Hematopoietic multipotent progenitor cell treated with erythropoietin and hydrocortisone succinate and interleukin-3 and kit ligand, for 6 days (in vitro differentiated cells): ENCODE measurements at places on chromosomes 6 and 20.

DNA sequence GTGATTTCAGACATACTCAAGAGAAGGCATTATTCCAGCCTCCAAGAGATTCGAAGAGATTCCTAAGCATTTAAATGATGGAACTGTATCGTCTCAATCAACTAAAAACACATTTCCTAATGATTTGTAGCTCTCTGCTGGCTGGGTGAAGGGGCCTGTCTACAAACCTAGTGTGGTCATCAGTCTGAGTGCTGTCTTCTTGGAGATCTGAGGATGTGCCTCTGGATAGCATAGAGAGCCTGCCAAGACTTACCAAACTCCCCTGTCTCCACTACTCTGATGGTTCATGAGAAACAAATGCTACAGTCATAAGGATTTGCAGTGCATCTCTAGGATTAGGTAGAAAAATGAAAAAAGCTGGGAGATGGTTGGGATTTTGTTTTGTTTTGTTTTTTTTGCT is 176.9 kb upstream of the CITED2 start:
- no peak for DNase-seq

GRCh38 chr6:124699038-124699437 is 263.2 kb upstream of the RNF217 start:
- DNase-seq, result peak; percentile 1

DNA sequence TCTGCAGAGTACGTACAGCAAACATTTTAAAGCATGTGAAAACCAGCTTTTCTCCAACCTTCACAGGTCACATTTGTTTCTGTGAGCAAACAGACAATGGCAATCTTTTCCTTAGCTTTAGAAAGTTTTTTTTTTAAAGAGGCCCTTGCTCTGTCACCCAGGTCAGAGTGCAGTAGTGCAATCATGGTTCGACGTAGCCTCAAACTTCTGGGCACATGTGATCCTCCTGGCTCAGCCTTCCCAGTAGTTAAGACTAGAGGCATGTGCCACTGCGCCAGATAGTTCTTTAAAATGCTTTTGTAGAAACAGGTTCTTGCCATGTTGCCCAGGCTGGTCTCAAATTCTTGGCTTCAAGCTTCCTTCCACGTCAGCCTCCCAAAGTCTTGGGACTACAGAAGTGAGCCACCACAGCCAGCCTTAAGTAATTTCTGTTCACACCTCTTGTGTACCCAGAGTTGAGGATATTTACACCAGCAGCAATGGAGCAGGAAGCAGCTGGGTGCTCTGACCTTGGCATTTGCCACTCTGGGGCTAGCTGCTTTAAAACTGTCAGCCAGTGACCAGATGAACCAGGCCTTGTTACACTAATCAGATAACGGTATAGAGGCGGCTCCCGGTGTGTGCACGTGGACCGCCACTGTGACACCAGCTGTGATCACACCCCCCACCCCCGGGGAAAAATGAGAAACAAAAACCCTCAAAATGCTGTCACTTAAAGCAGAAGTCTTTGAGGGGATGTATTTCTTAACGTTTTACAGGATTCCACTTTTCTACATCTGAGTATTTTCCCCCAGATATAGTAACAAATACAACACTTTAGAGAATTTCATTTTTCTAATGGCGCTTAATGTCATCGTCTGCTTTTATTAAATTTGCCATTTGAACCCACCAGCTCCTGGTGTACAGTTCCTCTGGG is 71.3 kb downstream of the AKAP12 start:
- peak; percentile 28 for DNase-seq

GRCh38 chr6:84093441-84094435 is 60.2 kb downstream of the MRAP2 start:
- DNase-seq, result peak; percentile 51

DNA sequence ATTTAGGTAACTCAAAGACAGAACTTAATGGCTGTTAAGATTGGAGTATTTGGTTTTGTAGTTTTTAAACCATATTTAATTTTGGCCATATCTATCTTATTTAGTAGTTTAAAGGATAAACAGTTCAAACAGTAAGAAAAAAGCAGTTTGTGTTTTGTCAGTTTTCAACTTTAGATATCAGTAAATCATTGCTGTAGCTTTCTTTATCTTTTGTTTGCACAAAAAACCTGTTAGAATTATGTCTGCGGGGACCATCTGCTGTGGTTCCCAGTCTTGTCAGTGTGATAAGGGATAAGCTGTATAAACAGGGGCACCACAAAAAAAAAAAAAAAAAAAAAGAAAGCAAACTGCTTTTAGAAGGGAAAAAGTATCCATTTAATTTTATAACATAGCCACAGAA is 40.9 kb downstream of the CDKAL1 start:
- DNase-seq, result peak; percentile 94

- DNase-seq, result peak; percentile 52
Observed at GRCh38 chr6:14726816-14727493, 518.9 kb upstream of the JARID2 start.

DNA sequence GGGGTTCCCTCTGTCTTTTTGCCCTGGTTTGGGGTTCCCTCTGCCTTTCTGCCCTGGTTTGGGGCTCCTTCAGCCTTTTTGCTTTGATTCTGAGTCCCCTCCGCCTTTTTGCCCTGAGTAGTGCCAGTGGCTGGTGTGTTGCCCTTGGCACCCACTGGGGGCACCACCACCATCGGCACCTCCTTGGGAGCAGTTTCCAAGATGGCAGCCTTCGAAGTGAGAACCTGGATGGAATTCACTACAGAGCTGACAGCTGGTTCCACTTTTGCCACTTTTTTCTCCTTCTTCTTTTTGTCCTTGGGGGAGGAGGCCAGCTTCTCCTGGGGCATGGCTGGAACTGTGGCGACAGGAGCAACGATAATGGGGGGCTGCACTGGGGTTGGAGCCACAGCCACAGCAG is 22.2 kb downstream of the RRBP1 start:
- DNase-seq, result no peak

GRCh38 chr6:44064089-44064947 is 62.9 kb downstream of the MRPL14 start:
- peak; percentile 67 for DNase-seq

- peak; percentile 57 for DNase-seq
Observed at GRCh38 chr6:43790031-43790430, 20.0 kb downstream of the VEGFA start.

DNA sequence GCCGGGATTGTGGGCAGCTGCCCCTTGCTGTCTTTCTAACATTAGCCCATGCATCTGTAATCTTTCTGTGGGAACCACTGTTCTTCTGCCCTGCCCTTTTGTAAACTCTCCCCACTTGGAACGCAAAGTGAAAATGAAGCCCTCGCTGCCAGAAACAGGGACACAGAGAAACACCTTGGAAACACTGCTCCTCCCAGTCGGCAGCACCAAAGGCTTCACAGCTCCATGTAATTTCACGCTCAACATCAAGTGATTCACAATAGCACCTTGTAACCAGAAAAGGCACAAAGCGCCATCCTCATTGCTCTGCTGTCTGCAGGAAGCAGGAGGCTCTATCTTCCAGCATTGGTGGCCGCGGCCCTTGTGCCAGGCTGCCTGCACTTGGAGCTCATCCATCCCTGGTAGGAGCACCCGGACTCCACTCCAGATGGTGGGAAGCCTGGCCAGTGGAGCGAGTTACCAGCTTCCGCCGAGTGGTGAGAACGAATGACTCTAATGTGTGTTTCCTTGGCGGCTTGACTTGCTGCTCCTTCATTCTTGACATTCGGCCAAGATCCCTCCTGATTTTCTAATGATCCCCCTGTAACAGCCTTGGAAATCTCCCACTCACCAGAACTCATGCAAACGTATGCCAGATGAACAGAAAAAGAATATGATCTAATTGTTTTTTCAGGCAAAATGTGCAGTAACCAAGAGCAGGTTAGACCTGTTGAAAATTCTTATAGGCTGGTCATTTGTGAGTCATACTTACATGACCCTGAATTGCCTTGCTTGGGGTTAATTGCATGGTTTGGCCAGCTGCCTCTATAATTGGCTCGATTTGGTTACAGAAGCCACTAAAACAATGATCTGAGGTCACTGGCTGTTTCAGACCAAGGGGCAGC is 169.1 kb upstream of the CDYL start:
- no peak for DNase-seq

DNA sequence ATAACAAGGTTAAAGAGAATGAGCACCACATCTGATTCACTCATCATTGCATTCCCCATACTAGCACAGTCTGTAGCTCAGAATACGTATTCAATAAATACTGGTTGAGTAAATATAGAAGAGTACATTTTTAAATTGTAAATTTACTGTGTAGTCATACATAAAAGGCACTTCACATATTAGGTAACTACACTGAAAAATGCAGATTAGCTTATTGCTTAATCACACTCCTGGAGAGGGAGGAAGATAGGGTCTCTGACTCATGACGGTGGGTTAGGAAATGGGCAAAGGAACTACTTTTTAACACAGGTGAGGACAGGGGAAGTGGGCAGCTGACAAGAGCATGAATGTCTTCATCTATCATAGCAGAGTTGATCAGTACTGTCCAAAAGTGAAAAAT is 133.2 kb downstream of the TBC1D32 start:
- DNase-seq, result no peak

DNA sequence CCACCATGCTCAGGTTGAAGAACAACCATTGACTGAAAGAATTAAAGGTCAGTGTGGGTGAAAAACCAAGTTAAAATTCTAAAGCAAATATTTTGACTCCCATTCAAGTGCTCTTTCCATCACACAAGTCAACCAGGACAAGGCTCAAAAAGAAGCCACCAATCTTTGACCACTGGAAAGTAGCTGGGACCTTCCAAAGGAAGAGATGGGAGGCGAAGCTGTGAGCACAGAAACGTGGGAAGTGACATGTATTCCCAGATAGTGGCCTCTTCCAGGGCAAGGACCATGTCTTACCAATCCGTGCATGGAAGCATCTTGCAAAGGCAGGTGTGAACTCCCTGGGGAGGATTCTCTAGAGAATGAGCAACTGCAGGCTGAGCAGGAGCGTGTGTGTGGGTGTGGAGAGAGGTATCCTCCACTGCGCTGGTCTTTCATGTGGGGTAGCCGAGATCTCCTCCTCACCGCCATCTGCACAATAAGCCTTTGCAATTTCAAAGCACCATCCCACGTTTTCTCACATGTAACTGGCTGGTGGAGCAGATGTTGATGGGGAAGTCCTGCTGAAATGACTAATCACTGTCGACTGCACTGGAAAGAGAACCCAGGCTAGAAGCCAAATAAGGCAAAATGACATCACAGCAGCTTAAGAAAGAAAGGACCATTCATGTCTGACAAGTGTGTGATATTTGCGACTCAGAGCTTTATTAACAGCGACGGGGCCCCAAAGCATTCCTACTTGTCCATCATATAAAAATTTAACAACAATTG is 189.4 kb upstream of the RREB1 start:
- peak; percentile 53 for DNase-seq

DNA sequence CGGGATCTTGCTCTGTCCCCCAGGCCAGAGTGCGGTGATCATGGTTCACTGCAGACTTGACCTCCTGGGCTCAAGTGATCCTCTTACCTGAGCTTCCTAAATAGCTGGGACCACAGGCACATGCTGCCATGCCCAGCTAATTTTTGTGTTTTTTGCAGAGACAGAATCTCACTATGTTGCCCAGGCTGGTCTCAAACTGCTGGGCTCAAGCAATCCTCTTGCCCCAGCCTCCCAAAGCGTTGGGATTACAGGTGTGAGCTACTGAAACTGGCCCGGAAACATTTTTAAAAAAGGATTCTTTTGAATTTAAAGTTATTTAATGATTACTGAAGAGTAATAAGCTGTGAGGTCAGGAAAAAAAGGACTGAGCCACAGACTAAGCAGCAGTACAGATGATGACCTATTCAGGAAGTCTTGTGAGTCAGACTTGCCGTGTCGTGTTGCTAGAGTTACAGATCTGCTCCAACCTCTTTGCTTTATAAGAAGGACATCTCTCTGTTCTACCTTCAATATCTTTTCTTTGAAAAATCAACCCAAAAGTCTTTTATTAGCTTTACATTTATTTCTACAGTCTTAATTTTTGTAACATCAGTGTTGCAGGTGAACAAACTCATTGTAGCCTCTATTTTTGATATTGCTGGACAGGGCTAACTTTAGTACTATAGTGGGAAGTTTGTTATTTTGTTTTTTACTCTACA is 108.7 kb downstream of the NCOA3 start:
- peak; percentile 67 for DNase-seq

- DNase-seq, result no peak
Observed at GRCh38 chr6:9621276-9621675, 793.6 kb downstream of the TFAP2A start.

- no peak for DNase-seq
Observed at GRCh38 chr6:5809450-5809849, 197.3 kb downstream of the NRN1 start.

GRCh38 chr20:23327617-23328333 is 22.8 kb upstream of the NXT1 start:
- no peak for DNase-seq

GRCh38 chr6:115999235-115999634 is 61.5 kb downstream of the FRK start:
- DNase-seq, result no peak
